ENCODE measurements at places on chromosomes 13 and 19. TPM values are rescaled to one million over a fixed set of nuclear protein-coding genes. Genes with fewer than 3 reads are reported as not detected.

ALDH16A1 gene
- total RNA-seq = 22.9 TPM

B3GNT8 gene
- total RNA-seq = 0.21 TPM

CDX2 gene
- 1.0 TPM for total RNA-seq

CGB5 gene
- total RNA-seq = 0.88 TPM

PRTN3 gene
- total RNA-seq = 0.27 TPM

CBARP gene
- 2.3 TPM for total RNA-seq

PTPRH gene
- total RNA-seq = 5.3 TPM

SCN1B gene
- total RNA-seq = 19.9 TPM

BIVM gene
- 3.3 TPM for total RNA-seq

ZNF575 gene
- 1.9 TPM for total RNA-seq

PRR19 gene
- 4.7 TPM for total RNA-seq

TEKTIP1 gene
- not detected for total RNA-seq

ZNF227 gene
- 10.7 TPM for total RNA-seq

TMEM59L gene
- total RNA-seq = 3.9 TPM

LHFPL6 gene
- total RNA-seq = 6.9 TPM
